Stimulated activated CD8-positive, alpha-beta memory T cell treated with anti-CD3 and anti-CD28 coated beads, Interleukin-4, amount 100 ng/mL, for 4 hours (primary cell): ENCODE measurements at places on chromosomes 12 and 14.

DNA sequence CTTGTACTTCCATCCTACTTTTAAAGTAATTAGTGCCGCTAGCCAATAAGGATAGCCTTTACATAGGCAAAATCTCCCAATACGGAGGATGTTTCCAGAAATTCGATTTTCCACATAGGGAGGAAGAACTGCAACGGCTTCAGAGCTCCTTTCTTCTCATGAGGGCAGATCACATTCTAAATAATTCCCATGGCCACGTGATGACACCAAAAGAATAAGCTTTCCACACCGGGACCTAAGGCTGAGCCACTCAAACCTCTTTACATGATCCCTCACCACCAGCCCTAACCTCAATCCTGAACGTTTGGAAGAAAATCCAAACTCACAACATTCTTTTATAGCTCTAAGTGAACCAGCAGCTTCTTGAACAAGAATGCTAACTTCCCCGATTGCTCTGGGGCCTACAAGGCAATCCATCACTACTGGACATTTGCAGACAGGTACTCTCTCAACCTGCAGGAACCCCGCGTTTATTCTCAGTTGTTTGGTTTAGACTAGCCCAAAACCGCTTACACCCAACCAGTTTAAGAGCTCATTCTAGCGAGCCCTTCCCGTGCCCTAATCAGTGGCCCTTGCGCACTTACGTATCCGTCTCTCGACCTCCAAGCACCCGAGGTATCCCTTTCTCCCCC, 884 bp downstream of the CAPRIN2 start:
- DNase-seq, result no peak

GRCh38 chr12:10982244-10982643, 4.5 kb downstream of the TAS2R50 start:
- no peak for DNase-seq

DNA sequence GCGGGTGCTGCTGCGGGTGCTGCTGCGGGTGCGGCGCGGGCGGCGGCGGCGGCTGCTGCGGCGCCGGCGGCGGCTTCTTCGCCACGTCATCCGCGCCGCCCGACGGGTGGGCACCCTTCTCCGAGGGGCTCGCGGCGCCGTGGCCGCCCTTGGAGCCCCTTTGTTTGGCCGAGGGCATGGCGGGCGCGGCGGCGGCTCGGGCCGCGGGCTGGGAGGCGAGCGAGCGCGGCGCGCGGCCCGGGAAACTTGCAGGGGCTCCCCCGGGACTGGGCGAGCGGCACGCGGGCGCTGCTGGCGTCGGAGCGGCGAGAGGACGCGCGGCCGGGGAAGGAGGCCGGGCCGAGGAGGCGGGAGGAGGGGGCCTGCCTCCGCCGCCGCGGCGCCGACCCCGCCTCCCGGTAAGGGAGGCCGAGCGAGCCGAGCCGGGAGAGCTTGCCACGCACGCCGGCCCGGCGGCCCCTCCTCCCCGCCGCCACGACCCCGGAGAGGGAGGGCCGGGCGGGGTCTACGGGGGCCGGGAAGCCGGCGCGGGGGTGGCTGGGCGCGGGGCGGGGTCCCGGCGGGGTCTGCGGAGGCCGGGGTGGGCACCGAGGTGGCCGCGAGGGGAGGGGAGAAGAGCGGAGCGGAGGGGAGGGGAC, at the start of gene CKAP4:
Gene CKAP4, minus strand, starts transcription at position 347 of the 638 bp plus-strand sequence. Its CDS starts 169 bp downstream, at position 178.
- DNase-seq, result no peak

DNA sequence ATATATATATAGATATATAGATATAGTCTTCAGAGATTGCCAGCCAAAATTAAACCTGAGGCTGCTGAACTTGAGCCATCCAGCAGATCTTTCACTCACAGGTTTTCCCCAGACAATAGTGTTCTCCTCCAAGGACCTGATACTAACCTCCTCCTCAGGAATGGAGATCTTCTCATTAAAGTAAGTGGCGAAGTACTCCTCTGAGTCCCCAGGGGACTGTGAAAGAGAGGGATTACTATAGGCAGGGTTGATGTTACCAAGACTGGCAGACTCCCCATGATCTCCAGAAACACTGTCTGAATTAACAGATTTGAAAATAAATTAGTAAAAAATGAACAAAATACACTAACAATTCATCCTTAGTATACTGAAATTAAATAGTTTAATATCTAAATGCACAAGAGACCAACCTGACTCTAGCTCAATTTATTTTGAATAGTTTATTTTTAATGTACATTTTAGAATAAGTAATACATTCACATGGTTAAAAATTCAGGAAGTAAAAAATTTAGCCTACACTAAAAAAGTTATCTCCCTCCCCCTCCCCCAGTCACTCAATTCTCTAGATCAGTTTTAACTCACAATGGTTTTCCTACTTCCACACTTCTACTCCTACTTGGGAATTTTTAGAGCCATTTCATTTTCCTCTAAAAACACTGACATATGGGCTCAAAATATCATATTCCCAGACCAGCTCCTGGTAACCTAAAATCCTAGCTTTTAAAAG, 17.7 kb downstream of the SLC11A2 start:
- DNase-seq, result no peak

DNA sequence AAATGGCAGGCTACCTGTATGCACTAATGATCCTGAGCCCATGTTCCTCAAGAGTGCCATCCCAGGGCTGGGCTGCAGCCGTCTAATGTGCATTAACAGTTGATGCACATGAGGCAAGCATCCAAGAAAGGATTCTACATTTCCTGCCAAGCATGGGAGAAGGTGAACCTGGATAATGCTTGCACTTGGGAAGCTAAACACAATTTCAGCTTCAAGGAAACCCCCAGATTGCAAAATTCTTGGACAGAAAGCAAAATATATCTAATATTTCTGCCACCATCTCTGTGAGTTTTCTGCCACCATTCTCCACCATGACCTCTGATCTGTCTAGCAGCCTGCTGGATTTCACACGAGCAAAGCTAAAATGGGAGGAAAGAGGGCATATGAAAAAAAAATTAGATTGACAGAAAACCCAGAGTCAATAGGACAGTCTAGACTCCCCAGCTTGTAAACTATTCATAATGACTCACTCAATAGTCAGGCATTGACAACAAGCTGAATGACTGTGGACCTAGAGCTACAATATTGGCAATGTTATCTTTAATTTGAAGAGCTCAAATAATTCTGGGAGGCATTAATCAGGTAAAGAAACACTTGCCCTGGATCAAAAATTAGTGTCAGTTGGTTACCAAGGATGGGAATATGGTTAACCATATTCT, 91.9 kb upstream of the BCL2L14 start:
- DNase-seq, result no peak

- DNase-seq, result no peak
Measured at GRCh38 chr12:128316973-128317526, 50.1 kb downstream of the TMEM132C start.

GRCh38 chr14:70576891-70577290, 23.6 kb downstream of the MED6 start:
- DNase-seq, result no peak

DNA sequence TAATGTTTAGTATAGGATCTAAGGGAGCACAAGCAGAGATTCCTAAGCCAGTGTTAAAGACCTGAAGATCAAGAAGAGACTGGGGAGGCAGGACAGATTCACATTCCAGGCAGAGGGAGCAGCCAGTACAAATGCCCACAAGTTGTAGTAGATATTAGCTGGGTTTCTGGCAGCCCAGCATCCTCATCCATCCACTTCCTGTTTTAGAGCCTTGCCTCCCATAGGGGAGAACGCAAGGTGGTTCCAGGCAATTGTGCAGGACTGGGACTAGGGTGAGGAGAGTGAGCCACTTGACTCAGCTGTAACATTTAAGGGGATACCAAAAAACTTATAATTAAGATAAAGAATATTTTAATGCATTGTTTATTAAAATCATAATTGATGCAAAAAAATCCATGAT, 71.3 kb upstream of the PSMA6 start:
- no peak for DNase-seq

DNA sequence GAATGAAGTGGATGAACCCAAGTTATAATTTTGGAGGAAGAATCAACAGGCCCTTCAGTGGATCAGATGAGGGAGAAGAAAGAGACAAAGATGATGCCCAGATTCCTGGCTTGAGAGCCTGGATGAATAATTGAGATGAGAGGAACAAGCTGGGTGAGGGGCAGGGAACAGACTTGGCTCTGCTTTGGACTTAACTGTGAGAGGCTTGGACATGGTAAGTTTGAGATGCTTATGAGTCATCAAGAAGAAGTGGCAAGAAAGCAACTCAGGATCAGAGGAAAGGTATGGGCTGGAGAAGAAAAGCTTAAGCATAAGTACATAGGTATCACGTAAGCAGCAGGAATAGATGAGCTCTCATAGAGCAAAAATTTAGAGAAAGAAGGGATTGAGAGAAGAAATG, 55.3 kb downstream of the FIGNL2 start:
- no peak for DNase-seq

DNA sequence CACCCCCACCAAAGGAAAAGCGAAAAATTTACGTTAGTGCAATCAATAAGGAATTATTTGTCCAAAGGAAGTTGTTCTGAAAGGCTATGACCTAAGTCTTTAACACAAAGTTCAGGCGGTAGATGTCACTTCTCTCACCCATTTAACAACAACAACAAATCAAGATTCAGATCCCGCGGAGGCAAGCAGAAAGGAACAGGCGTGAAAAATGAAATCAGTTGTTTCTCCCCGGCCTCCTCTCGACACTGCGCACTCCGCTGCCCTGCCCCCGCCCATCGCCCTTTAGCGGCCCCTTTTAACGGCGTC, 1.4 kb downstream of the DENND5B start:
- no peak for DNase-seq

DNA sequence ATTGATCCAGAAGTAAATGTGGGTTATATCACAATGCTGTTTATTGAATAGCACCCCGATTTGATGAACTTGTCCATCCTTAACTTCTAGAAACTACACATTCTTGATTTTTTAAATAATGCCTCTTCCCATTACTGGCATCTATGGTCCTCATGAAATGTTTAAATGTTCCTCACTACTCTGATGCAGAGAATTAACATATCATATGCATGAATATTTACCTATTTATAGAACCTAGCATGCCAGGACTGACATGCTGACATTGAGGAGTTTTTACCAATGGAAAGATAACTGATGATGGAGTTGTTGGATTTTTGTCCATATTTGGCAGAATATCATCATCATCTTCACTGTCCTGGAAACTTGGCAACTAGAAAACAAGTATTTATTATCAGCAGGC, 42.8 kb downstream of the MIS18BP1 start:
- no peak for DNase-seq

DNA sequence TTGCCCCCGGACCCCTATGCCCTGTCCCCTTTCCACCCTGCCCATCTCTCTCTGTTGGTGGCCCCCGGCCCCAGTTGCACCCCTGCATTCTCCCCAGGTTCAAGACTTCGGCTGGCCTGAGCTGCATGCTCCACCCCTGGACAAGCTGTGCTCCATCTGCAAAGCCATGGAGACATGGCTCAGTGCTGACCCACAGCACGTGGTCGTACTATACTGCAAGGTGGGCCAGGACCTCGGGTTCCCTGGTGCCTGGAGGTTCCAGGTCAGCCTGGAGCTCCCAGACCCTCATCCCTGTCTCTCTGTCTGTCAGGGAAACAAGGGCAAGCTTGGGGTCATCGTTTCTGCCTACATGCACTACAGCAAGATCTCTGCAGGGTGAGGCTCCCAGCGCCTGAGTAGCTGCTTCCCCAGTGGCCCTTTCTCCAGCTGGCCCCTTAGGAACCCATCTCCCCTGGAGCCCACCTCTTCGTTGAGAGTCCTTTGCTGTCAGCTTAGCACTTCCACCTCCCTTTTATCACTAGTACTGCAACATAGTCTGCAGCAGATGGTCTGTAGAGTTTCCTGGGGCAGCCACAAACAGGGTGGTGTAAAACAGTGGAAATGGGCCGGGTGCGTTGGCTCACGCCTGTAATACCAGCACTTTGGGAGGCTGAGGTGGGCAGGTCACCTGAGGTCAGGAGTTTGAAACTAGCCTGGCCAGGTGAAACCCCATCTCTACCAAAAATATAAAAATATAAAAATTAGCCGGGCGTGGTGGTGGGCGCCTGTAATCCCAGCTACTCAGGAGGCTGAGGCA, 5.8 kb downstream of the TNS2 start:
- DNase-seq, result no peak

GRCh38 chr12:48717252-48717695, 767 bp upstream of the CCNT1 start:
- no peak for DNase-seq

GRCh38 chr12:126454581-126454980, 1389.3 kb downstream of the AACS start:
- DNase-seq, result no peak

- no peak for DNase-seq
Measured at GRCh38 chr12:49515266-49515665, 23.6 kb upstream of the KCNH3 start.

- DNase-seq, result no peak
Measured at GRCh38 chr14:99278836-99279235, 6.8 kb upstream of the BCL11B start.

DNA sequence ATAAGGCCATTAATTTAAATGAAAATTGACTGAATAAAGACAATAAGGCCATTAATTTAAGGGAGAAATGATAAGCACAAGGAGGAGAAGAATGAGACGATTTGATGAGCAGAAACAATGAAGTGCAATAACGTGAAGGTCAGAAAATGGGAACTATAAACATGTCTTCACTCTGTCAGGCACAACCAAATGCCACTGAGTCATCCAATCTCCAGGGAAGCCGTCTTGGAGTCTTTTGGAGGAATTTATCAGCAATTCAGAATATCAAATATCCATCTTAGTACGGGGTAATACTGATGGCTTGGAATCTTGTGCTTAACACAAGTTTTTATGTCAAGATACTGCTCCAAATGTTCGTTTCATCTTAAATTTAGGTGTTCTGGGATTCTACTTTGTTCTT, 159.9 kb downstream of the CAPZA3 start:
- DNase-seq, result no peak

- no peak for DNase-seq
Measured at GRCh38 chr12:122423258-122424165, 1.0 kb upstream of the CLIP1 start.

- peak; percentile 43 for DNase-seq
Measured at GRCh38 chr14:55807053-55807880, 227.3 kb downstream of the KTN1 start.

- no peak for DNase-seq
Measured at GRCh38 chr14:74255281-74255680, 16.0 kb downstream of the VSX2 start.

DNA sequence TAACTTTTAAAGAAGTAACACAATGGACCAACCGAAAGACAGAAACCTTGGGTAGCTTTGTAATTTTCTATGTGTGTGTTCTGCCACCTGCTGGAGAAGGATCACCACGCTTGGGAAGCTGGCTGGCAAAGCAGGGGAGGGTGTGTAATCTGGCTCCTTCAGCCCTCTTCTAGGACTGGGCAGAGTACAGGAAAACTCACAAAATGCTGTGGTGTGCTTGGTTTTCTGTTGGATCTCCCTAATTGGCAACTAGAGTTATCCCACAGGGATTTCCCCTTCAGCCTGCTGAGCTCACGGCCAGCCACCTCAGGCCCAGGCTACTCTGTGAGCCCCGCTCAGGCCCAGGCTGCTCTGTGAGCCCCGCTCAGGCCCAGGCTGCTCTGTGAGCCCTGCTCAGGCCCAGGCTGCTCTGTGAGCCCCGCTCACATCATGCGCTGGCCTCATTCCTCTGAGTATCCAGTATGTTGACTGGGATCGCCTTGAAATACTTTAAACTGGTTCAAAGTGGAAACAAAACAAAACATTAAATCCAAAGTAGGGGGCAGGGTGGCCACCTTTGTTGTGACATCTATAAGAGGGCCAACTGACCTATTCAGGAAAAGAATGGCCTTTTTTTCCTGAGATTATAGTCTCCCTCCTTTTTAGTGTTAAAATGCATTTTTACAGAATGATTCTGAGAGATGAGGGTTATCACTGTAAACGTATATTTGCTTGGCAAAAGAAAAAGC, 52.0 kb upstream of the RNU6-8 start:
- DNase-seq, result peak; percentile 16
